Cortex of kidney (tissue), 1 donor: ENCODE measurements at places on chromosomes 5 and 9.

DNA sequence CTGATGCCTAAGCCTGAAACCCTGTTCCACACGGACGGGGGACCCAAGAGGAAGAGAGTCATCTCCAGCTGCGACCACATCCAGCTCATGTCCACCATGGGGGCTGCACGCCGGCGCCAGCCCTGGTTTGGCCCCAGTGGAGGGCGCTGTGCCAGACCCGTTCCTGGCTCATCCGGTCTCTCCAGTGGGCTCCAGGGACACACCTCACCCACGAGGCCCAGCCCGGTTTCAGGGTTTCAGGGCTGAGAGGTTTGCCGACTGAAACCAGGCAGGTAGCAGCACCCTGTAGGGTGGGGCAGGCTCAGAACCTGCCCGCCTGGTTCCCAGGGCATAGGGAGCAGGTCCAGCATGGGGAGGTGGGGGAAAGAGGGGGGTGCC, 71.4 kb upstream of the STXBP1 start:
- no peak for DNase-seq

DNA sequence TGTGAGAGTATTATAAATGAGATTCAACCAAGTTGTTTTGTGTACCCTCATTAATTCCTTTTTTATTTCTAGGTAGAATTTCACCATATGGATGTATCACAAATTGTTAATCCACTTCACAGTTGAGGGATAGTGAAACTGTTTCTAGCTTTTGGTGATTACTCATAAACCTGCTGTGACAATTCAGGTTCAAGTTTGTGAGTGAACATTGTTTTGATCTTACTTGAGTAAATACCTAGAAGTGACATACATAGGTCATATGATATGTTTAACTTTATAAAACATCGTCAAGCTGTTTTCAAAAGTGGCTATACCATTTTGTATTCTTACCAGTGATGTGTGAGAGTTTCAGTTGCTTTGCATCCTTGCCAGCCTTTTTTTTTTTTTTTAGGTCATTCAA, 112.9 kb downstream of the CAMK4 start:
- no peak for DNase-seq

GRCh38 chr5:64576250-64576649, 70.4 kb downstream of the RGS7BP start:
- DNase-seq: no peak

GRCh38 chr9:77977210-77977611, 54.4 kb downstream of the GNAQ start:
- no peak for DNase-seq

DNA sequence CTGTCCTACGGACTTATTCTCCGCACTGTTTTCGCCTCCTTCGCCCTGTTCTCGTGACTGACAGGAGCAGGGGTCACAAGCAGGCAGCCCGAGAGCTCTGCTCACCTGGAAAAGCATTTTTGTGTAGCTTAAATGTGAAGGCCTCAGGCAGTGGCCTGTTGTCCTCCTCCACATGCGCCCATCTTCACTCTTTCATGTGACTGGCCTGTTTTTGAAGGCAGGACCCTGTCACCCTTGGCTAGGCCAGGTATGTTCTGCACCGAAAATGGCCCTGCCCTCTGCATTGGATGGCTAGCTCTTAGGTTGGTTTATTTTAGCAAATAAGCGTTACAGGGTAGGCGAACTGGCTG, 614 bp upstream of the CPLANE1 start:
- DNase-seq: no peak

DNA sequence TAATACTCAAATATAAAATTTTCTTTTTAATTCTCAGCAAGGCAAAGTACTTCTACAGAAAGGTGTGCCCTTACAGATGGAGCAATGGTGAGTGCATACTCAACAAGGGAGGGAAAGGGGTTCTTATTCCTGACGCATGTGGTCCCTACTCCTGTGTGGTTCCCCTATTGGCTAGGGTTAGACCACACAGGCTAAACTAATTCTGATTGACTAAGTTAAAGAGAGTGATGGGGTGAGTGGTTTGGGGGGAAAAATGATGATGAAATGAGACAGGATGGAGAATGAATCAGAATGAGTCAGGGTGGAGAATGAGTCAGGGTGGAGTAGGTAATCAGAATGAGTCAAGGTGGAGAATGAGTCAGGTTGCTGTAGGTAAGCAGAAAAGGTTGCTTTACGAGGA, 22.9 kb upstream of the HMGCS1 start:
- DNase-seq: no peak

DNA sequence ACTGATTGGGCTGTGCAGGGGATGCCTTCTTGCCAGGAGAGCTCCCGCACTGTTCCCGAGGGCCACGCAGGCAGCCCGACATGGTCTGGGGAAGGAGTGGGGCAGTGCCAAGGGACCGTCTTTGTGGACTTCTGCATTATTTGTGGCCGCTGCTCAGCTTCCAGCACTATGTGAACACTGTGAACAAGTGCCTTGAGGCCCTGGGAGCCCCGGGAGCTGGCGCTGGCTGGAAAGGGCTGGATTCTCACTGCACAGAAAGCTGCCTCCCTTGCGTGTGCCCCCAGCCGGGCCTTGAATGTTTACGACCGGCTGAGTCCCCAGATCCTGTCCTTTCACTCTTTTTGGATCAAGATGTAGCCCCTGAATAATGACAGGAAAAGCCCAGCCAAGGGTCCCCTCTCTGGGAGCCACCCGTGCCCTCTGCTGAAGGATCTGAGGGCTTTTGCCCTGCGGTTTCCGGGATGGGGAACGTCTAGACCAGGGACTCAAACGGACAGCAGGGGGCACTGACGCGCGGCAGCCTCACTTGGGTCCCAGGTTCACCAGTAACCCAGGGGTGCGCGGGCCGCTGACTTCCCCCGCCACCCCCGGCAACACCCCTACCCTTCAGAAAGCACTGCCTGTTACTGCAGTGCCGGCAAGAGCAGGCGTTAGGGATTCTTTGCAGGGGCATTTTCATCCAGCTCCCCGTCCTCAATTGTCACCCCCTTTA, 98.9 kb upstream of the FCN2 start:
- no peak for DNase-seq
